ENCODE measurements at places on chromosomes 16 and 17.

- DNase-seq = no peak
Measured at GRCh38 chr16:19783363-19784182, 65.5 kb downstream of the IQCK start.

GRCh38 chr17:43373356-43373755, 25.4 kb upstream of the ARL4D start:
- DNase-seq = no peak

DNA sequence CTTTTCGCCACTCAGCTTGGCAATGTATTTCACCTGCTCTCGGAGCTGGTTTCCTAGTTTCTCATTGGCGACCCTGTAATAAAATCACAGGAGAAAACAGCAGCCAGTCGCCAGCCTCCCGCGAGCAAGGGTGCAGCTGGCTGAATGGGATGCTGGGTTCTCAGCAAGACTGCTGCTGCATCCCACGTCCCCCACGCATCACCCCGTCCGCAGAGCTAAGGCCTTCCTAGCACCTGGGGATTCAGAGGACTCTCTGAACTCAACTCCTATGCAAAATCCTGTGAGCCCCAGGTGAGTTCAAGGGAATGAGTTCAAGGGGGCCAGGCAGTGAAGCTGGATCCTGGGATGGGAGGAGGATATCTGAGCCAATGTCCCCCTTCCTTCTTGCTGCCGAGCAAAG, 29.3 kb downstream of the DHX38 start:
- no peak for DNase-seq

DNA sequence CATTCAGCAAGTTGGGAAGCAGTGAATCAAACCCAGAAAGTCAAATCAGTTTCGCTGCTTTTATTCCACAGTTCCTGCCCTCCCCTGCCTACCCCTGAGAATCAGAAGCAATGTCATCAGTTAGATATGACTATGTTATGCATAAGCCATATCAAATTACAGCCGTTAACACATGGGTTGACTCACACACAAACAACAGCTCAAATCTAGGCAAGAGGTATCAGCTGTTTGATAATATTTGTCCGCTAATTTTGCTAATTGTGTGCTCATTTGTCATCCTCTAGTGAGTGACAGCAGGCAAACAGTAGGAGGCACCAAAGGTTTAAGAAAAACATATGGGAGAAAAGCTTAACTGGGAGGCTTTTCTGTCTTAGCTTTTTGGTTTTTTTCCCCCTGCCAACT, 327.4 kb upstream of the CCL2 start:
- DNase-seq = no peak

- DNase-seq = no peak
Measured at GRCh38 chr17:35255316-35255715, 12.4 kb downstream of the SLFN5 start.

DNA sequence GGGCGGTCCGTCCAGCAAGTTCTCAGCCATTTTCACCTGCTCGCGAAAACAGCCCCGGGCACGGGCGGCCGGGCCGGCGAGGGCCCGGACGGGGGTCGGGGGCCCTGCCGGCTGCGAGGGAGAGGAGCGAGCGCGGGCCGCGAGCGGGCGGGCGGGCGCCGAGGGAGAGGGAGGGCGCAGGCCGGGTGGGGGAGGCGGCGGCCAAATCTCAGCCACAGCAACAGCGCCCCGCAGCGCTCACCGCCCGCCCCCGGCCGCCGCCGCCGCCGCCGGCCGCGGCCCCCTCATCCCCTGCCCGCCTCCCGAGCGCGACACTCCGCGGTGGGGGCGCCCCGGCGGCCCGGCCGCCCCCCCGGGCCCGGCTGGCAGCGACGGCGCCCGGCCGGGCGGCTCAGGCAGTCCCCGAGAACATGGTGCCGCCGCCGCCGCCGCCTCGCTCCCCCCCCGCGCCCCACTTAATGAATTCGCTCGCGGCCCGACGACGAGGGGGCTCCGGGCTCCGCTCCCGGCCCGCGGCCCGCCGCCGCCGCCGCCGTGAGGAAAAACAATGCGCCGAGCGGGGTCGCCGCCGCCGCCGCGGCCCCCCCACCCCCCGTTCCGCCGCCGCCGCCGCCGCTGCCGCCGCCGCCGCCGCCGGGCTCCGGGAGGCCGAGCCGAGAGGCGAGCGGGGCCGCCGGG, 487 bp downstream of the CREBBP start:
- DNase-seq = peak; percentile 88

DNA sequence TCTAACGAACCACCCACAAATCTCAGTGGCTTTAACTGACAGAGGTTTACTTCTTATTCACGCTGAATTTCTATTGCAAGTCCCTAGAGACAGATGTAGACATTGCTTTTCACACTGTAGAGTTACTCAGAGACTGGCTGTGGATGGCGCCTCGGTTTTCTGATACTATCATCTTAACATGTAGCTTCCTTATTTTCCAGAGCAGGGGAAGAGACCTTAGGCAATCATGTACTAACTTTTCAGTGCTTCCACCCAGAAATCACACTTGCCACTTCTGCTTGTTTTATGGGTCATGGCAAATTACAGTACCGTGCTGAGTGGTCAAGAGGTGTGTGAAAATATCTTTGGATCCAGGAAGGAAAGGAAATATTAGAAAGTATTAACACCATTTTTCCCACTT, 65.4 kb downstream of the MAF start:
- DNase-seq = no peak

GRCh38 chr16:19377864-19378263, 39.8 kb upstream of the TMC5 start:
- DNase-seq = no peak

- DNase-seq = no peak
Measured at GRCh38 chr16:11250091-11250785, 5.8 kb downstream of the SOCS1 start.

GRCh38 chr17:42700586-42701289, 18.4 kb downstream of the CNTNAP1 start:
- no peak for DNase-seq

DNA sequence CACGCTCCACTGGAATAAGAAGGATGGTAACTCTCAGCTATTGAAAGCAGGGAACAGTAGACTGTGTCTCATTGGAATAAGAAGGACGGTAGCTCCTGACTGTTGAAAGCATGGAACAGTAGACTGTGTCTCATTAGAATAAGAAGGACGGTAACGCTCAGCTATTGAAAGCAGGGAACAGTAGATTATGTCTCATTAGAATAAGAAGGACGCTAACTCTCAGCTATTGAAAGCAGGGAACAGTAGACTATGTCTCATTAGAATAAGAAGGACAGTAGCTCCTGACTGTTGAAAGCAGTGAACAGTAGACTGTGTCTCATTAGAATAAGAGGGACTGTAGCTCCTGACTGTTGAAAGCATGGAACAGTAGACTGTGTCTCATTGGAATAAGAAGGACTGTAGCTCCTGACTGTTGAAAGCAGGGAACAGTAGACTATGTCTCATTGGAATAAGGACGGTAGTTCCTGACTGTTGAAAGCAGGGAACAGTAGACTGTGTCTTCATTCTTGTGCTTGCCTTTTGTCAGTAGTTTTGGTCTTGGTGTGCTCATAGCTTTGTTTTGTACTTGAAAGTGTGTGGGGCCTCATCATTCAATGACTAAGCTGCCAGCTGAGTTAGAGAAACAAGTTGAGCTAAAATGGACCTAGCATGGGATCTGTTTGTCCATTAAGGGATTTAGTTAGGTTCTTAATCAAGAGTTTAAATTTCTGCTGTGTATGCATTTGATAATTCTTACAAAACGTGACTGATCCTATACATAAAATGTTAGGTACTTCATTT, 58.5 kb downstream of the BANP start:
- DNase-seq = no peak

DNA sequence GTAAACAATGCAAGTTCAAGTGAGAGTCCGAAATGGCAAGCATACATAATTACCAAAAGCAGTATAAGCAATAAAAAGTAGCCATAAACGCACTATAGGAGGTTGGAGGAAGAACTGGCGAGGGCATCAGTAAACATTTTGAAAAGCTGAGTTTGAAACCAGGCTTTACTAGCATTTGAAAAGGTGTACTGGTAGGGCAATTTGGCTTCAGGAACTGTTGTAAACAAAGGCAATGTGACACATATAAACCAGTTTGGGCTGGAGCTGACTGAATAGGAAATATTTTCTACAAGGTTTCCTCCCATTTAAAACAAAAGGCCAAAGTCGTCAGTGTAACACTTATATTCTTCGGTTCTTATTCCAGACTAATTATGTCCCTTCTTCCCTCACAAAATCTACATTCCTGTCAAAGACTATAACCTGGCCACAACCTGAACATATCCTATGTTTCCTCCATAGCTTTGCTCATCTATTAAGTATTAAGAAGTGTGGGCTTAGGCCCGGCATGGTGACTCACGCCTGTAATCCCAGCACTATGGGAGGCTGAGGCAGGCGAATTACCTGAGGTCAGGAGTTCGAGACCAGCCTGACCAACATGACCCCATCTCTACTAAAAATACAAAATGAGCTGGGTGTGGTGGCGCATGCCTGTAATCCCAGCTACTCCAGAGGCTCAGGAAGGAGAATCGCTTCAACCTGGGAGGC, 7.8 kb downstream of the CBX1 start:
- no peak for DNase-seq

- no peak for DNase-seq
Measured at GRCh38 chr17:80416940-80417293, 1.9 kb downstream of the ENDOV start.

Data from AG20443 (cell line).